ENCODE measurements at places on chromosomes 5 and 9. TPM values are rescaled to one million over a fixed set of nuclear protein-coding genes. Genes with fewer than 3 reads are reported as not detected.

- no peak for ATAC-seq
Measured at GRCh38 chr5:166767858-166768257, 1523.6 kb upstream of the WWC1 start.

Gene CENPK
- 1.8 TPM for total RNA-seq

GRCh38 chr5:78919796-78920195 lies 65.3 kb downstream of the ARSB start:
- ATAC-seq = no peak

Gene COL23A1
- not detected for total RNA-seq

Gene CTXN3
- total RNA-seq = 18.3 TPM

DNA sequence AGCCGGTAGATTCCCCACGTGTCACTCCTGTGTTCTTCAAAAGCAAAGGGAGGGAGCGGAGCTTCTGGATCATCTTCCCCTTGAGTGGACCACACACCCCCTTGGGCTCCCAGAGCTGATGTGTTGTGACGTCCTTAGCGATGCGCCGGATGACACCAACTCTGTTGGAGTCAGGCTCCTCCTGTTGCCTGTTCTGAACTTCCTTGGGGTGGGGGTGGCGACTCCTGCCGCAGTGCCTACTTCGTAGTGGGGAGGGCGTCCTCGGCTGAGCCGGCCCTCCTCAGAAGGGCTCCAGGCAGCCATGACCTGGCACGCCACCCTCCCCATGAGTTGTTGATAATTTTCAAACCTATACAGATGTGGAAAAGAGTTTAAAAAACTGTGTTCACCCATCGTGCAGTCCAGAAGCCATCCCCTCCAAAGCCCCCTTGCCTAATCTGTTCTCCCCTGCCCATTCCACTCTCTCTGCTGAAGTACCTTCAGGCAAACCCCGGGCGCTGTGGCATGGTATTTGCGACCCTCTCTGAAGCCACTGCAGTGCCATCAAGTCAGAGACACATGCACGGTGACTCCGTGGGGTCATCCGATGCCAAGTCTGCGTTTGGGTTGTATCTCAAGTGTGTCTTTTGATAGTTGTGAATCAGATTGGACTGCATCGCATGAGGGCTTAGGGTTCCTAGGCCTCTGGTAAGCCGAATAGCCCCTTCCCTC lies 16.7 kb downstream of the EXOC3 start:
- ATAC-seq = no peak

- ATAC-seq = no peak
Measured at GRCh38 chr9:28661853-28662252, 1088.6 kb upstream of the C9orf72 start.

DNA sequence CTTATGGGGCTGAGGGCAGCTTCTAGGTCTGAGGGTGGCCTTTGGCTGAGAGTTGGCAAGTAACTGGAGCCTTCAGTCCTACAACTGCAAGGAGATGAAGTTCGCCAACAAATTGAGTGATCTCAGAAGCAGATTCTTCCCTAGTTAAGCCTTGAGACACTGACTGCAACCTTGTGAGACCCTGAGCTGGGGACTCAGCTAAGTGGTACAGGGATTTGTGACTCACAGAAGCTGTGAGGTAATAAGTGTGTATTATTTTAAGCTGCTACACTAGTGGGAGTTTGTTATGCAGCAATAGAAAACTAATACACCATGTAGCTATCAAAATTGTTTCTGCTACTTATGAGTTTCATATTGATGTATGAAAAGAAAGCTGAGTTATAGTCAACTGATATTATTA lies 279.2 kb downstream of the PIK3R1 start:
- no peak for ATAC-seq

DNA sequence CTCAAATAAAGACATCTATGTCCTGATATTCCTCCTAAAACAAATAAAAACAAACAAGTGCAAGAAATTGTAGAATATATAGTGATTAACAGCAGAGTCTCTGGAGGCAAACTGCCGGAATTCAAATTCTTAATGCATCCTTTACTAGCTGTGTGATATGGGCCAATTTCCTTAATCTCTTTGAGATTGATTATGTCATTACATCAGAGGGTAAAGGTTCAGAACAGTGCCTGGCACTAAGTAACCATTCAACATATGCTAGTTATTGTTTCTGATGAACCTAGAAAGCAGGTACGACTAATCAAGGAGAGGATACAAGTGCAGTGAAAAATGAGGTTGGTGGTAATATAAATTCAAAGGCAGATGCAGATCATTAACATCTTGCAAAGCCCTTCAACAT lies 81.1 kb upstream of the ADAMTS19 start:
- ATAC-seq = no peak

DNA sequence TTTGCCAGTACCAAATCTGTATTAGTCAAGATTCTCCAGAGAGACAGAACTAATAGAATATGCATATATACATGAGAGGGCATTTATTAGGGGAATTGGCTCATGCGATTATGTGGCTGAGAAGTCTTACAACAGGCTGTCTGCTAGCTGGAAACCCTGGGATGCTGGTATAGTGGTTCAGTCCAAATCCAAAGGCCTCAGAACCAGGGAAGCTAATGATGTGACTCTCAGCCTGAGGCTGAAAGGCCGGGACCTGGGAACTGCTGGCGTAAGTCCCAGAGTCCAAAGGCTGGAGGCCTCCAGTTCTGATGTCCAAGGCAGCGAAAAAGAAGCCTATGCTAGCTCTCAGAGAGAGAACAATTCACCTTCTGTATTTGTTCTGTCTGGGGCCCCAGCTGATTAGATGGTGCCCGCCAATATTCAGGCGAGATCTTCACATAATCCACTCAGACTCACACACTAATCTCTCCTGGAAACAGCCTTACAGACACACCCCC lies 84.1 kb downstream of the KIAA1958 start:
- peak; percentile 55 for ATAC-seq

DNA sequence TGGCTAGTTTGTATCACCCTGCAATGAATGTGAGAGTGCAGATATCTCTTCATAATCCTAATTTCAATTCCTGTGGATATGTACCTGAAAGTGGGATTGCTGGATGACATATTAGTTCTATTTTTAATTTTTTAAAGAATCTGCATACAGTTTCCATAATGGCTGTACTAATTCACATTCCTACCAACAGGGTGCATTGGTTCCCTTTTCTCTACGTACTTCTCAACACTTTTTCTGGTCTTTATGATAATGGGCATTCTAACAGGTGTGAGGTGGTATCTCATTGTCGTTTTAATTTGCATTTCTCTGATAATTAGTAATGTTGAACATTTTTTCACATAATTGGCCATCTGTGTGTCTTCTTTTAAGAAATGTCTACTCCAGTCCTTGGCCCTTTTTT lies 927.5 kb downstream of the DTWD2 start:
- no peak for ATAC-seq

Gene FNIP1
- 33.4 TPM for total RNA-seq

GRCh38 chr5:150352244-150353031 lies 5.1 kb upstream of the TCOF1 start:
- no peak for ATAC-seq

Gene STOML2
- total RNA-seq = 107 TPM

DNA sequence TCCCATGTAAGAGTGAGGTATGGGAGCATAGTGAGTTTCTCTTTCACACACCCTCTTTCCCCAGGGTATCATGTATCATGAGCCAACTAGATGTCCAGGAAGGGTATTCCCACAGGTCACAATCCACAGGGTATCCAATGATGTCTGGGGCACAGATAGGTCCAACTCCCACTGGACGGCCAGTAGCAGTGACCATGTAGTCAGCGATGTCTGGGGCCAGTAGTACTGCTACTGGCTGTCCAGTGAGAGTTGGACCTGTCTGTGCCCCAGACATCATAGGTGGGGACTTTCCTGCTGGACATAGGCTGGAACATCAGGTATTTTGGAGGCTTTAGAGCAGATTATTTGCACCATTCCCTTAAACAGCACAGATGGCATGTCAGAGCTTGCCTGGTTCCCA lies 352.6 kb upstream of the SGCD start:
- ATAC-seq = no peak

- peak; percentile 35 for ATAC-seq
Measured at GRCh38 chr9:136354592-136355085, 8.9 kb downstream of the DNLZ start.
